ENCODE measurements at places on chromosomes 7 and 10. TPM values are rescaled to one million over a fixed set of nuclear protein-coding genes. Genes with fewer than 3 reads are reported as not detected.

The JMJD1C gene
- 83.1 TPM for total RNA-seq

The VTI1A gene
- 37.8 TPM for total RNA-seq

The C10orf105 gene
- total RNA-seq = 2.9 TPM

The LHPP gene
- 18.9 TPM for total RNA-seq

The OR6B1 gene
- total RNA-seq = not detected

All from articular chondrocyte of knee joint (primary cell).